ENCODE measurements at places on chromosomes 2 and 18.

GRCh38 chr2:138485019-138485418, 16.6 kb upstream of the SPOPL start:
- ATAC-seq: no peak

DNA sequence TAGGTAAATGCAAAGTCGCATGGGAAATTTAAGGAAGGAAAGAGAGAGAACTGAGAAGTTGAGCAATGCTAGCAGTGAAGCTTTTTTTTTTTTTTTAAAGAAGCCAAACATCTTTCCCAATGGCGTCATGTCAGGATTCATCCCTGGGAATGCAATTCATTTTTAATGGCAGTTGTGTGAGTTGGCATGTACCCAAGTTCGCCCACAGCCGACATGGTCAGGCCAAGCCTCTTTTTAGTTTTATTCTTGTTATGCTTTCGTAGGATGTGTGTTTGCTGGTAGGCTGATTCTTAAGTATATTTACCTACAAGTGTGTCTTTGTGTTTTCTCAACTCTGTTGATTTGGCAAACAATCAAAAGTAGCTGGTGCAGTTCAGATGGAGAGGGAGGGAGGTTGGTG, 127.6 kb upstream of the ITGA6 start:
- no peak for ATAC-seq

DNA sequence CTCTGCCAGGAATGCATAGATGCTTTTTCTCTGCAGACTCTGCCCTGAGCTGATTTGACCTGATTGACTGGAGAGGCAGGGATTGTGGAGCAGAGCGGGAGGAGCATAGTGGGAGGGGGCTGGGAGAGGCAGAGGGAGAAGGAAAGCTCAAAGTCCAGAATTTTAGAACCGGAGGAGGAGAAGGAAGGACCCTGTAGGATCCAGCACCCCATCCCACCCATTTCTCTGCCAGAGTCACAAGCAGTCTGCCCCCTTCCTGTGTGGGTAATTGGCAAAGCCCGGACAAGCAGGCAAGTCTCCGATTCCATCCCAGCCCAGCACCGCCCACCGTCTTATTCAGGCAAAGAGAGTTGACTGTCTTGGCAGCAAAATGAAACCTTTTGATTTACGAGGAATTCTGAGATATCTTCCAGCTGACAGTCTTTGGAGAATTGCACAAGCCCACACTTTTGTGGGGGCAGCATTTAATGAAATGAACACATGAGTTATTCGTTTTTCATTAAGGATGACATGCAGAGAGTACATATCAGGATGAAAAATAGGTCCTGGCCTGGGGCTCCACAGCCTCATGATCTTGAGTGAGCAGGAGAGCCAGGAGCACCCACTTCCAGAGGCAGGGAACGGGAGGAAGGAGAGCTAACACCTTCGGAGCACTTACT, 103.1 kb downstream of the MCFD2 start:
- peak; percentile 59 for ATAC-seq

DNA sequence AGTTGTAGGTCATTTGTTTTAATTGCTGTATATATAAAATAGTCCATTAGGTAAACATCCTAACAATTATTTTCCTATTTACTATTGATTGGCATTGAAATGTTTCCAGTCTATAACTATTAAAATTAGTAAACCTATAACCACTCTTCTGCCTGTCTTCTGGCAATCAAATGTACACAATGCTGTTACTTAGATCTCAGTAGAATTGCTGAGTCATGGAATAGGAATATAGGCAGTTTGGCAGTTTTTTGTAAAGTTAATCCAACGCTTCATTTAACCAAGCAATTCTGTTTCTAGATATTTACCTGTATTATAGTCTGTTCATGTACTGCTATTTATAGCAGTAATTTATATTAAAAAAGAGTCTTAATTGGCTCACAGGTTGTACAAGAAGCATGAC, 518.1 kb downstream of the DCDC2C start:
- no peak for ATAC-seq

- ATAC-seq: no peak
These were observed 33.9 kb upstream of the ATIC start for GRCh38 chr2:215277944-215278343.

- ATAC-seq: no peak
These were observed 139.6 kb upstream of the PELI1 start for GRCh38 chr2:64283641-64284361.

DNA sequence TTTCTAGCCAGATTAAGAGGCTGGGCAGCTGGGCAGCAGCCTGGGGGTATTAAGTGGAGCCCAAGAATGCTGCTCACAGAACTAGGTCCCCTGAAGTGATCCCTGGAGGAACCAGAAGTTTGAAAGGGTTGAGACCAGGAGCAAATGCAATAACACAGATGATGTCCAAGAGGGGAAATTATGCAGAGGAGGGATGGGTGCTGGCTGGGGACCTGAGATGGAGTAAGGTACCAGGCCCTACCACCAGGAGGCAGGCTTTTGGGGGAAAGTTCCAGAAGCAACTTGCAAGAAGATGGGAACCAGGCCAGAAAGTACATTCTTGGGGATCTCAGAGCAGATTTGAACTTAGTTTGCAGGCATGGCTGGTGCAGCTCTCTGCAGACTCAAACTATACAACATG, 175.1 kb downstream of the NCK2 start:
- ATAC-seq: no peak

DNA sequence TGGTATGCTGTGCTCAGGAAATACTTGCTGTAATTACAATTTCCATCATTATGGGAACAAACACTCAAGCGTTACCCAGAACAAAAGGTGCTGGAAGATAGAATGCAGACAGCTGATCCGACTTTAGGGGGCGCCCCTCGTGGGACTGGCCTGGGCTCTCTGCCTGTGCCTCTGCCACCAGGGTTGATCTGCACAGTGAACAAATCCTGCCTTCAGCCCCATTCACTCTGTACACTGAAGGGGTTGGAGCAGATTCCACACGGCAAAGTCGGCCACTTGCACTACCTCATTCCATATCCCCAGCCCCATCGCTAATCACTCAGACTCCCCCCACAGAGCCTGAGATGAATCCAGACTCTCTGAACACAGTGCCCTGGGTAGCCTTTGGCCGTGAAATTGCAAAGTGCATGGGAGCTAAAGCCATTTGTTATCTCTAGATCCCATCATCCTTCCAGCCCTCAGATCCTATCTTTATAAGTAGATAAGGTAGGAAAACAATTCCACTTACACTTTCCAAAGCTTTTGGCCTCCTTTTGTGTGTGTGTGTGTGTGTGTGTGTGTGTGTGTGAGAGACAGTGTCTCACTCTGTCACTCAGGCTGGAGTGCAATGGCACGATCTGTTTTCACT, 69.3 kb downstream of the INPP5D start:
- no peak for ATAC-seq

DNA sequence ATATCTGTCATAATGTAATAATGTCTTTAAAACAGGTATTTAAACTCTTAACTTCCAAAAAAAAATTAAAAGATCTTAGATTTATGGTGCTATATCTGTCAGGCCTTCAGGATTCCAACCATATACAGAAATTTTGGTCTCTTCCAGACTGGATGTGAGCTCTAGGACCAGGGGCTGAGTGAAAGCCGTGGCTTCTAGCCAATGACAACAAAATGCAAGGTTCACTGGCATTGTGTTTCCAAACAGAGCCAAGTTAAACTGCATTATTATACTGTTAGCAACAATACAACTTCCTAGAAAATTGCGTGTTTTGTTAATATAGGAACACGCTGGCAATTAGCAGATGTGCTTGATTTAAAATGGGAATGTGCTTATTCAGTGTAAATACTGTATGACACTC, 809.8 kb upstream of the SOX11 start:
- no peak for ATAC-seq

DNA sequence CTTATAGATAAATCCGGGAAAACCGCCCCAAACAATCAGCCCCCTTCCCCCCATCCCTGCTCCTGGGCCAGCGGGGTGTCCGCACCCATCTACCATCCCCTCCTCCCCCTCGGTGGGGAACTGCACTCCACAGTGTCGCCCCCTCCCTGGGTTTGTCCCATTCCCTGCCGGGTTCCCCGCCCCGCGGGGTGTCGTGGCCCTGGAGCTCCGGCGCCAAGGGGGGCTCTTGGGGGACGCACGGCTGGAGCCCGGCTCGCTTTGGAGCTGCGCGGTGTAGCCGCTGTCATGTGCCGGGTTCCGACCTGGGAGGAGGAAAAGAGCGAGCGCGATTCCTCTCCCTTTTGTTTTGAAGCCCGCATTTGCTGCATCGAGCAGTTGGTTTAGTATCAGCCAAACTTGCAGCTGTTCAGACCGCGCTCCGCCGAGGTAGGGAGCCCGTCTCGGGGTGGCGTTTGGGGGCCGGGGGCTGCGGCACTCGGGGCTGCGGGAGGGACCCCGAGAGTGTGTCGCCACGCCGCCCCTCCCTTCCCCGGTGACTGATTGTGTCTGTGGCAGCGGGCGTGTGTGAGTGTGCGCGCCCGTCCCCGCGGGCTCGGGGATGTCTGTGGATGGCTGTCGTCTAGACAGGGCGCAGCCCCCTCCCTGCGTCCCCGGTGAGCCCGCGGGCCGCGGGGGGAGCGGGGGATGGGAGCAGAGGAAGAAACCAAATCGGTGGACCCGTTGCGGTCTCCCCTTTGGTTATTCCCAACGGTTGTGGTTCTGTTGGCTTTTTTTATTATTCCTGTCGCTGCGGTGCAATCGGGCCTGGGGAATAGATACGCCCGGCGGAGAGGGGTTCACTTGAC, 797 bp downstream of the CTIF start:
- peak; percentile 13 for ATAC-seq

DNA sequence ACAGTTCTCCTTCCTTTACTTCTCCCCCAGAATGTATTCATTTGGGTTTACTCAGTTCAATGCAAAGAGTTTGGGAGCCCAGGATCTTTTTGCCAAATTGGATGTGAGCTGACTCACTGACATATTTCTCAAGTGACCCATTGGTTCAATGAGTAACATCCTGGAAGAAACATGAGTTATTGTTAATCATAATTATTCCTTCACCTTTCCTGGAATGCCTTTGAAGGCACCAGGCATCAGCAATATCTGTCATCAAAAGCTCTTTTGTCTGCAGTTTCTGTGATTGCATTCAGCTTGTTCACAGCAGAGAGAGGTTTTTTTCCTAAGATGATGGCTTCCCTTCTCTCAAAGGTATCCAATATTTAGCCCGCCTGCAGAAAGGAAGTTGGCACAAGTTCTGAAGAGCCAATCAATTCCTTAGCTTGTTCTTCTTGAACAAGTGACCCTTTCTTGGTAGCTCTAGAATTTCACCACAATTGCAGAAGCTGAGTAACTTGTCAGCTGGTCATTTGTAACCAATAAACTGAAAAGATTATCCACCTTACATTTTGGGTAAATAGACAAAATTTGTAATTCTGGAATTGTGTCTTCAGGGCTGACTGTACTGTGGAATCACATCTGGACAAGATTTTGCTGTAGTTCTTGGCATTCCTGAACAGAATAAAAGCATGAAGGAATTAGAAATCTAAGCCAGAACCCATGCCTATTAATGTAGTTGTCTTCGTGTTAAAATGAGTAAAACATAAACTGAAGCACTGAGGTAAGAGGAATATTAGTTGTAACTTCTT, 72.2 kb upstream of the TMEM17 start:
- ATAC-seq: peak; percentile 19

DNA sequence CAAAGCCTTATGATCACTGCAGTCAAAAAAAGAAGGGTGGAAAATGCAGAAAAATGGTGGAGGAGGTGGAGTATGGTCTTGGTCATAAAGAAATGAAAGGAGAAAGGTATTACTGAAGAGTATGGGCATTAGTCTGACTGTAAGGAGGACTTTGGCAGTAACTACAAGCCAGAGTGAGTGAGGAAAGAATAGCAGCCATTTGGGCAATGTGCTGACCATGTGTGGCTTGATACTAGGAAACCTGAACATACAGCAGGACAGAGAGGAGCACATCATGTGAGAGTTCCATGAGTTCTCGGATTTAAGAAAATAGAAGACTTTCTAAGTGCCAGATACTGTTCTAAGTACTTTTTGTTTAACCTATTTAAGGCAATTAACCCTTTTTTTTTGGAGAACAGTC, 8.5 kb downstream of the DTNA start:
- no peak for ATAC-seq

DNA sequence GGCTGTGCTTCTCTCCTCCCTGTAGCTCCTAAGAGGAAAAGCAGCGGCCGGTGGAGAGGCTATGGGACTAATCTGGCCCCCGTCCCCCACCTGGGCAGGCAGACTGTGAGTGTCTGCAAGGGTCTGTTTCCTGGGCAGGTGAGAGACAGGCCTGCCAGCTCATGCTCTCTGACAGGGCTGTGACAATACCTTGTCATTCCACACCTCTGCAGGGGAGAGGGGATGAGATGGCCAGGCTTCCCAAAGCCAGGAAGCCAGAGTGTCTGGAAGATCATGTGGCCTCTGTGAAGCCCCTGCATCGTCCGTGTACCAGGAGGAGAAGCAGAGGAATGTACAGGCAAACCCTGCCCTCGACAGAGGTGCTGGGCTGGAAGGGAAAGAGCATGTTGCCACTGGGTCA, 142.5 kb upstream of the GATA6 start:
- no peak for ATAC-seq

DNA sequence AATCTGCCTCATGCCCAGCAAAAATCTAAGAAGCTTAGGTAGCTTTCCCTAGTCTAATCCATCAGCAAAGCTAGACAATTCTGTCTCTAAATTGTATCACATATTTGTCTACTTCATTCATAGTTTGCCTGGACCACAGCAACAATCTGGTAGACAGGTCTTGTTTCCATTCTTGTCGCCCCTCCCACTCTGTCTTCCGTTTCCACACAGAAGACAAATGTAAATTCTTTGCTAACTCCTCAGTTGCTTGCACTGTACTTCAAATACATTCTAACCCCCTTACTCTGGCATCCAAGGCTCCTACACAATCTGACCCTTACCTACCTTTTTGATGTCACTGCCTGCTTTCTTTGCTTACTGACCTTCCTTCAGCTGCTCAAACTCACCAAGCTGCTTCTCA, 40.1 kb downstream of the THUMPD2 start:
- ATAC-seq: peak; percentile 52

GRCh38 chr2:54038835-54039234, 68.0 kb upstream of the PSME4 start:
- no peak for ATAC-seq

GRCh38 chr2:16755442-16755841, 89.8 kb upstream of the CYRIA start:
- ATAC-seq: no peak

DNA sequence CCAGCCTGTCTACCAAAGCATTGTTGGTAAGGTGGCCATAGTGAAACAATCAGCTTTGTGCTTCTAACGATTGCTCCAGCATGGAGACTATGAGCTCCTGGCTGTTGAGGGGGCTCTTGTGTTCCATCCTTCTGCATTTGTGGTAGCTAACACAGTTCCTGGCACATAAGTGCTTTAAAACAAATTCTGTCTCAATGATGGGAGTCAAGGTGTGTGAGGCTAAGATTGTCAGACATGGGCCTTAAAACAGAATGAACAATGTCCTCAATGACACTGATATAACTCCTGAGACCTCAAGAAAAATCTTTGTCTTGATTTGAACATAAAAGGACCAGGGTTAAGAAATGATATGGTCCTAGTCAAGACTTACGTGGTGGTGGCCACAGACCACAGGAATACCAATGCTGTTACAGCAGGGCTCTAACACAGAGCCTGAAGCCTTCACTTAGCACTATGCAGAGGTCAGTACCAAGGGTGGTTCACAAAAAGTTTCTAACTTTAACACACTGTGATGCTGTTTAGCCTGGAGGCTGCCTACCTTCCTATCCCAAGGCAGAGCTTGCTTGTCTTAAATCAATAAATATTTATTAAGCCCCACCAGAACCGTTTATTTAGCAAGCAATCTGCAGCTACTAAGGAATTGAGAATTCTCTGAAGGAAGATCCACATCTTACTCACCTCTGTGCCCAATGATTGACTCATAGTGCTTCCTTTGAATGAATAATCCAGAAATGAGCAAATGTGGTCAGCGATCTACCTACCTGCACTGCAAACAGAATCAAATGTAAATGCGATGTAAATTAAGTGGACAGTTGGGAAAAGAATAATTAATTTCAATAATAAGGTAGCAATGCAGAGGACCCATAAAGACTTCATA, 35.1 kb downstream of the EVA1A start:
- no peak for ATAC-seq

Data from motor neuron (in vitro differentiated cells).